ENCODE measurements at places on chromosomes 5 and 9.

DNA sequence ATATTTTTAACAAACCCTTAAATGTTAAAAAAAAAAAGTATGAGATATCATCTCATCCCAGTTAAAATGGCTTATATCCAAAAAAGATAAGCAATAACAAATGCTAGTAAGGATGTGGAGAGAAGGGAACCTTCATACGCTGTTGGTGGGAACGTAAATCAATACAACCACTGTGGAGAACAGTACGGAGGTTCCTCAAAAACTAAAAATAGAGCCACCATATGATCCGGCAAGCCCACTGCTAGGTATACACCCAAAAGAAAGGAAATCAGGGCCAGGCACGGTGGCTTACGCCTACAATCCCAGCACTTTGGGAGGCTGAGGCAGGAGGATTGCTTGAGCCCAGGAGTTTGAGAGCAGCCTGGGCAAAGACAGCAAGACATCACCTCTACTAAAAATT is 3.0 kb downstream of the MTMR12 start:
- peak; percentile 12 for DNase-seq

DNA sequence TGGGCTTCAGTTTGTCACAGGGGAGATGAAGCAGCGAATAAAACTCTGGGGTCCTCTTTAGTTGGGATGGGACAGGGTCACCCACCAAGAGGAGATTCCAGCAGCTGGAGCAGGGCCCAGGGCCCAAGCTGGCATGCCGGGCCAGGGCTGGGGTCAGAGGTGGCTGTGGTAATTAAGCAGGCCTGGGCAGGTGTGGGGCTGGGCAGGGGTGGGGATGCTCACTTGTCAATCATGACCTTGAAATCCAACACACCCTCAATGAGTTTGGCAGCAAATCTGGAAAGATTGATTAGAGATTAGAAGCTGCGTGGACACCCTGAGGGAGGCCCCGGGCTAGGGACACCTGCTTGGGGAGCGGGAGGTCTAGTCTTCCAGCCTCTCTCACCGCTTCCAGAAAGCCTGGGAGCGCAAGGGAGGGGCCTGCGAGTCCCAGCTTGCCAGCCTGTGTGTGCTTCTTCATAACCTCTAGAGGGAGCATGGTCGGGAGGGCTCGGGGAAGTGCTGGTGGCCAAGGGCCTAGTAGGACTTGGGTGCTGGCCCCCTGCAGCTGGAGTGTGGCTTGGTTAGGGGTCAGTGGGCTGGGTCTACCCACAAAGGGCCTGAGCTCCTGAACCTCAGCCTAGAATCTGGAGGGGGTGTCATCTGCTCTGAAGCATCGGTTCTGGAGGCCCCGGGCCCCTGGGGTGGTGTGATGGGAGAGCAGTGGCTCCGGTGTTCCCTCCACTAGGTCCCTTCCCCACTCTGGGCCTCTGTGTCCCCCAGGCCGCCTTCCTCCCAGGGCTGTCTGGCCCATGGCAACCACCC is 7.6 kb downstream of the CRAT start:
- peak; percentile 63 for DNase-seq

GRCh38 chr5:96253140-96253539 is 179.9 kb downstream of the PCSK1 start:
- no peak for DNase-seq

- DNase-seq: peak; percentile 13
These were observed 619.4 kb downstream of the SLCO4C1 start for GRCh38 chr5:101676646-101677045.

GRCh38 chr9:138044485-138045383 is 167.2 kb downstream of the CACNA1B start:
- no peak for DNase-seq

DNA sequence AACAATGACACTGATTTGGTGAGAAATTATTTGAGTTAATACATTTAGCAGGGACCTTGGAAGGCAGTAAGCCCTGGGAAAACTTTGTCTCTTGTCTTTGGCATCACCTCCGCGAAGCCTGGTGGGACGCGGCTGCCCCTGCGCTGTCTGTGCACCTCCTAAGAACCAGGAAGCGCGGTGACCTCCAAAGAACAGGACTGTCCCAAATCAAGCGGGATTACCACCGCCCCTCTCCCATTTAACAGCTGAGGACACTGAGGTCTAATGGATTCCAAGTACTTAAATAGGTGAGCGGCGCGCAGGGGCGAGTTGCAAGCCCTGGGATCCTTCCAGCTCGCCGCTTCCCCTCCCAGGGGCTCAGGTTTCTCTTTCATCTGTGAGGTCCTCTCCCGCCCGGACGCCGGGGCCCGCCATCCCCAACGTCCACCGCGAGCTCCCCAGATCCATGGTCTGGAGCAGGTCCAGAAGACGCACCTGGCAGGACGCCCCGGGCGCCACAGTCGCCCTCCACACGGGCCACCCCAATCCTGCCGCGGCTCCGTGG is 432 bp downstream of the STARD4 start:
- peak; percentile 47 for DNase-seq

GRCh38 chr9:83219154-83219923 is 156.4 kb upstream of the RASEF start:
- DNase-seq: peak; percentile 67

GRCh38 chr9:15400281-15400941 is 22.3 kb upstream of the SNAPC3 start:
- DNase-seq: no peak

DNA sequence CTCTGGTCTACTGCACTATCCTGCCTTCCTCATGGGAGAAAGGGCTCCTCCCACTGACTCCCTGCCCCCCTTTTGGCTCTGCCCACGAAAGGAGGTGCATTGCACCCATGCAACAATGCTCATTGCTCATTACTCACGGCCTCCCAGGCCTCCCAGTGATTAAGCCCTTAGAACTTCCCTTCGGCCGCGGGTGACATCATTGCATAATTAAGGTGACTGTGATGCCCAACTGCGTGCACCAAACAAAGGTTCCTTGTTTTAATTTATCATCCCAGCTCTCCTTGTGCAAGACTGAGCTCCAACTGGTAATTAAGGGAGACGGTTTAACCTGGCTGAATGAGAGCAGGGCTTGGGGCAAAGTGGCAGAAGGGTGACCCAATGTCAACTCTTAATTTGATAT is 180.4 kb downstream of the GAS1 start:
- peak; percentile 97 for DNase-seq

DNA sequence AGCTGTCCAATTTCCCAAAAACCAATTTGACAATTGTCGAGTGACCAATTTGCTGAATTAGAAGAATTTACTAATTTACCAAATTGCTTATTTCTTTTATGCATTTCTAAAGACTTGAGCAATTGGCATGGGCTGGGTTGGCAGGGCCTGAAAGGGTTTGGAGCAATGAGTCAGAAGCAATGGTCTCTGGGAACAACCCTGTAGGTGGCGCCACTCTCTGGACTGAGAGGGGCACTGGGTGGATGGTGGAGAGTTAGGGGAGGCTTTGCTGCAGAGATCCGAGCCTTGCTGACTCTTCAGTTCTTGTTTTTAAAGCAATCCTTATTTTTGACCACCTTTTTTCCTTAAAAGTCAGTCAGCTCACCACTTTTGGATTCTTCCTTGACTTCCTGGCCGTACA is 71.5 kb upstream of the RPS23 start:
- DNase-seq: no peak

DNA sequence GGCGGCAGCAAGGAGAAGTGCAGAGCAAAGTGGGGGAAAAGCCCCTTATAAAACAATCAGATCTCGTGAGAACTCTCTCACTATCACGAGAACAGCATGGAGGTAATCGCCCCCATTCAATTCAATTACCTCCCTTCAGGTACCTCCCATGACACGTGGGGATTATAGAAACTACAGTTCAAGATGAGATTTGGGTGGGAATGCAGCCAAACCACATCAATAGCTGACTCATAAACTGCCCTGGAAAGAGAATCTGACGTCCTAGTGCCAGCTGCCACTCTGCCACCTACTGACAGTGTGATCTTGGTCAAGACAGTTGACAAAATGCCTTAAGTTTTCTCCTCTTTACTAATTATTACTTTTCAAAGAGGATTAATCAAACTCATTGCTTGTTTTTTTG is 128.3 kb downstream of the GPBP1 start:
- no peak for DNase-seq

GRCh38 chr5:146005723-146006122 is 69.3 kb downstream of the SH3RF2 start:
- DNase-seq: no peak

- DNase-seq: peak; percentile 69
These were observed 28.7 kb downstream of the DMRT3 start for GRCh38 chr9:1005043-1005667.

- no peak for DNase-seq
These were observed 114.8 kb downstream of the ROR2 start for GRCh38 chr9:91835216-91835615.

- DNase-seq: no peak
These were observed 634.7 kb upstream of the ARRDC3 start for GRCh38 chr5:92017776-92018175.

DNA sequence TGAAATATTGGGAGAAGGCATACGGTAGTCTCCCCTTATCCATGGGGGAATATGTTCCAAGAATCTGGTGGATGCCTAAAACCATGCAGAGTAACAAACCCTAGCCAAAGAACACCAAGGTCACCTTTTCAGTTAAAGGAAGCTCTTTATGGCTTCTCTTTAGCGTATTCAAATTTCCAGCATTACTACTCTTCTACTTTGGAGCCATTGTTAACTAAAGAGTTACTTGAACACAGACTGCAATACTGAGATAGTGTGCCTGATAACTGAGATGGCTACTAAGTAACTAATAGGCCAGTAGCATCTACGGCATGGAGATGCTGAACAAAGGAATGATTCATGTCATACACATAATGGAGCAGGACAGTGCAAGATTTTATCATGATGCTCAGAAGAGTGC is 84.5 kb upstream of the SPEF2 start:
- no peak for DNase-seq

- no peak for DNase-seq
These were observed 152.0 kb upstream of the LRRTM2 start for GRCh38 chr5:139027150-139027549.

DNA sequence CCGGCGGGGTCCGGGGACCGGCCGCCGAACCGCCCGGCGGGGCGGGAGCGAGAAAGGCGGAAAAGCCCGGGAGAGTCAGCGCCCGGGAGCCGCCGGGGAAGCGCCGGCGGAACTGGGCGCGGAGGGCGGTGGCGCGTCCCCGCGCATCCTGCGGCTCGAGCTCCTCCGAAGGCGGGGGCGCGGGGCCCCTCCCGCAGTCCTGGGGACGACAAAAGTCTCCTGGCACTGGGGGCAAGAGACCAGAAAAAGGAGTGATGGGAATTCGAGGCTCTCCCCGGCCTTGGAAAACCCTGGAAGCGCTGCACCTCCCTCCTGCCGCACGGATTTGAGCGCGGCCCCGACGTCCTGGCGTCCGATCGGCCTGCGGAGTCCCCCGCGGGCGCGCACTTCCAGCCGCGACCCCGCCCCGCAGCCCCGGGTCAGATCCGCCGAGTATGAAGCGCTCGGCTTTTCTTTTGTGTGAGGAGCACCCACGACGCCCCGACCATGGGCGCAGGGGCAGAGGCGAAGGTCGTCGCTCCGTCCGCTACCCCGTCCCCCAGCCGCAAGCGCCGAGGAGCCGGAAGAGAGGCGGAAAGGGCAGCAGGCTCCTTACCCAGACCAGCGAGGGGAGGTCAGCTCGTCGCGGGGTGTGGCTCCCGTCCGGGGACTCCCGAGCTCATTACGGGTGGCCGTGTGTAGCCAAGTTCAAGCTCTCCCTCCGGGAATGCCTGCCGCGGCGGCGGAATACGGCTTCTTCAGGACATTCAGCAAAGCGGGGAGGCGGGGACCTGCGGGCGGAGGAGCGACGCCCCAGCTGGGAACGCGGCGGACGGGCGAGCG is at the start of gene EPB41L4A:
TSS of gene EPB41L4A (minus strand) at position 114 of the 822 bp plus-strand sequence. CDS start 238 bp downstream, outside the sequence.
- DNase-seq: no peak

- DNase-seq: no peak
These were observed 66.7 kb upstream of the PHF24 start for GRCh38 chr9:34891386-34891785.

GRCh38 chr5:67543720-67544270 is 347.2 kb upstream of the CD180 start:
- no peak for DNase-seq

- no peak for DNase-seq
These were observed 2.9 kb downstream of the SLC45A2 start for GRCh38 chr5:33981408-33982162.

GRCh38 chr9:37381094-37381741 is 41.3 kb upstream of the GRHPR start:
- no peak for DNase-seq

DNA sequence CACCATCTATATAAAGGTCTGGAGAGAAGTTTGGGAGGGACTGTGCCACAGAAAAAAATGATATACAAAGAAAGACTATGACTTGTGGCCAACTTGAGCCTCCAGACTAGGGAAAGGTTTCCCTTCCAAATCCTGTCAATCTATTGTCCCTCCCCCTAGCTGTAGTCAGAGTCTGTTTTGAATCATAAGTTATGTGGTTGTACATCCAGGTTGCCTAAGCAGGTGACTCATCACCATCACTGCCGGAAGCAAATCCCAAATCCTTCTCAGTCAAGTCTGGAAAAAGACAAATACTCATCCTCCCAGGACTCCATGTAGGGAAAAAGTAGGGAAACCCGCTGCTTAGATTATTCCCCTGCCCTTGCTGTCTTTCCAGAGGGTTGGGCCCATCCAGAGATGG is 235.7 kb downstream of the CDK5RAP2 start:
- DNase-seq: no peak

DNA sequence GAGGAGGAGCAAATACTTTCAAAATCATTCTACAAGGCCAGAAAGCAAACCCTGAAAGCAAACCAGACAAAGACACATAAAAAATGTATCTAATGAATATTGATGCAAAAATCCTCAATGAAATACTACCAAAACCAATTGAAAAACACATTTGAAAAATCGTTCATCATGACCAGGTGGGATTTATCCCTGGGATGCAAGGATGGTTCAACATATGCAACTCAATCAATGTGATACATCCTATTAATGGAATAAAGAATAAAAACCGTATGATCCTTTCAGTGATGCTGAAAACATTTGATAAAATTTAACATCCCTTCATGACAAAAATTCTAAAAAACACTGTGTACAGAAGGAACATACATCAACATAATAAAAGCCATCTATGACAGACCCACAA is 337.6 kb downstream of the NNT start:
- DNase-seq: no peak

GRCh38 chr5:173981185-173981761 is 7.7 kb upstream of the C5orf47 start:
- DNase-seq: no peak

DNA sequence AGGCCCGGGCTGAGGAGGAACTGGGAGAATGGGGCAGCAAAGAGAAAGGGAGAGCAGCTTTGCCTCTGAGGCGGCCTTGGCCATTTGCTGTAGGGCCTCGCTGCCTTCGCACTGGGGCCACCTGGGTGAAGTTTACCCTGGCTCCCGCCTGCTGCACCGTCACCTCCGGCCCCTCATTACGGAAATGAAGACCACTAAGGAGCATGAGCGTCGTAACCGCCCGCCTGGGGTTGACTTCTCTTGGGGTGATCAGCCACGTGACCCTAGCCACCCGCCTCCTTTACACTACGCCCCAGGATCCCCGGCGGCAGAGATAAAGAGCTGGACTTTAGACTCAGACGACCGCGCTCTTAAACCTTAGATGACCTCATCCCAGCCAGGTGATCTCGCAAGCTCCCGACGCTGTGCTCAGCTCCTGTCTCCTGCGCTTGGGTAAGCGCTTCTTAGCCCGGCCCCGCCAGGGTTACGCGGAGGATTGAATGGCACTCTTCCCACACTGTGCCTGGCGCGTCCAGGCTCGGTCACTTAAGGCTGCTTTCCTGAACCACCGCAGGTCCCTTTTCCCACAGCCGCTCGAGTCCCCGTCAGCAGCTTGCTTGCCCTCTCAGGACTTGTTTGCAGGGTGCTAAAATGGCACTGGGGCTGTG is 107.9 kb upstream of the LARP1 start:
- no peak for DNase-seq
